ENCODE measurements at places on chromosomes 12 and 14.
A peak's percentile ranks its signal among the peaks of the same experiment; 100 is the strongest.

- DNase-seq, result no peak
Observed at GRCh38 chr14:26917086-26917485, 319.3 kb upstream of the NOVA1 start.

DNA sequence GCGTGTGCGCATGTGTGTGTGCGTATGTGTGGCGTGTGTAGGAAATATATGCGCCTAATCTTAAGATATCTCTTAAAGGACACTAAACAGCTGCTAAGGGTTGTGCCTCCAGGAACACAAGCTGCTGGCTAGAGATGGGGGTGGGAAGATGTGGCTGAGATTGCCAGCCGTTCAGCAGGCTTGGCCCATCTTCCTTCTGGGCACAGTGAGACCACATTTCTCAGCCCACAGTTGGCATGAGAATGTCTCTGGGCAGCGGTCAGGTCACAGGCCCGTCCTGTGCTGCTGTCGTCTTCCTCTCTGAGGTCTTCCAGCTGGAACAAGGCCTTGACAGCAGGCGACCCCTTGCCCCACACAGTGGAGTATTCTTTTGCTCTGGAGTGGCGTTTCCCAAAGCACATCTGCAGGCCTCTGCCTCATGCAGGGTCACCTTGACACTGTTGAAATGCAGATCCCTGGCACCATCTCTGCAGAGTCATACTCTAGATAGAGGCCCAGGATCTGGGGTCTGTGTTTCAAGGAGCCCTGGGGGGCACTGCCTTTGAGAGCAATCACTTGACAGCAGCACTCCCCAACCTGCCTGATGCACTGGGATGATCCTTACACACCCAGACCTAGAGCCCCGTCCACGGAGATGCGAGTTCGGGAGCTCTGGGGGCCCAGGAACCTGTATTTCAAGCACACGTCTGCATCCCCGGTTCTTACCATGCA, 335.5 kb upstream of the SFSWAP start:
- DNase-seq, result no peak

- no peak for DNase-seq
Observed at GRCh38 chr12:54522243-54522642, 24.7 kb downstream of the NCKAP1L start.

- DNase-seq, result no peak
Observed at GRCh38 chr14:32818581-32818980, 120.1 kb upstream of the NPAS3 start.

- no peak for DNase-seq
Observed at GRCh38 chr12:26001530-26001929, 43.0 kb downstream of the RASSF8 start.

GRCh38 chr14:78335531-78335930, 165.4 kb downstream of the NRXN3 start:
- DNase-seq, result no peak

DNA sequence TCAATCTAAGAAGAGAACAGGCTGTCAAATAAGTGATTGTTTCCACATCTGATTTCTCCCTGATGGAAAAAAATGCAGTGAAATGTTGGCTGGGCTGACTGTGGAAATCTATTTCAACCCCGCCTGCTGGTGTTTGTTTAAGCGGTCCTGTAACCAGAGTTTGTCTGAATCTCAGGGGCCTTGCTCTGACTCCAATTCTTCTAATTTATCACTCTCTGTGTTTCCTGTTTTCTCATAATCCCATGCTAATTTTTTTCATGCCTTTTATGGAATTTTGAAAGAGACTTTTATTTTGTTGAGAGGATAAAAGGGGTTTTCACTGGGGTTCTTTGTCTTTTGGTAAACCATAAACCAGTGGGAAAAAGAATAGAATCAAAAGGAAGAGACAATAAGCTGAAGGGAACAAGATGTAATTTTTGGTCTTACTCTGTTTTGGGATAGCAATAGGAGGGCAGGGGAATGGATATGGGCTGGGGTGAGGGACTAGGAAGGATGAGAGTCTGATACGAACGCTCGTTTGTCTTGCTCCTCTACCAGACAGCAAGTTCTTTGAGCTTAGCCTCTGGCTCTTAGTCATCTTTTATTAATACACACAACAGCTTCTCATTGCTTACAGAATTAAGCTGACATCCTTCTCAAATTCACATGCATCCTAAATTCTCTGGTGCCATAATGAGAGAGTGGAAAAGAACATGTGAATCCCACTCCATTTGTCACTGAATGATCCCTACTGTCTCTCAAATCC, 8.0 kb upstream of the MGP start:
- no peak for DNase-seq

- no peak for DNase-seq
Observed at GRCh38 chr12:114904254-114905003, 220.5 kb upstream of the TBX3 start.

DNA sequence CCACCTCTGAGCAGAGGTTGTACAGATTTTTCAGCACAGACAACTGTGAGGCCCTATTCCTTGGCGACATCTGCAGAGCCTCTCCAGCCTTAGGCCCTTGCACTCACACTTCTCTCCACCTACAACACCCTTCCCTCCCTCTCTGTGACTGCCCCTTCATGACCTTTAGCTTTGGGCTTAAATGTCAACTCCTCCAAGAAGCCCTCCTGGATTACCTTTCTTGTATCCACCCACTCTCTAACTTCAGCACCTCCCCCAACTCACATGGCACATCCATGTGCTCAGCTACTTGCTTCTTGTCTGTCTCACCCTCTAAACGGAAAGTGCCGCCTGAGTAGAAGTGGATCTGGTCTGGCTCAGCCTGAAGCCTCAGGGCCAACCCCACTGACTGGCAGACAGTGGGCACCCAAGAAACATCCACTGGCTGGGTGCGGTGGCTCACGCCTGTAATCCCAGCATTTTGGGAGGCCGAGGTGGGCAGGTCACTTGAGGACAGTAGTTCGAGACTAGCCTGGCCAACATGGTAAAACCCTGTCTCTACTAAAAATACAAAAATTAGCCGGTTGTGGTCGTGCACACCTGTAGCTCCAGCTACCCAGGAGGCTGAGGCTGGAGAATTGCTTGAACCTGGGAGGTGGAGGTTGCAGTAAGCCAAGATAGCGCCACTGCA, 22.1 kb downstream of the TRPV4 start:
- no peak for DNase-seq

- no peak for DNase-seq
Observed at GRCh38 chr14:55301437-55302121, 30.4 kb downstream of the FBXO34 start.

- DNase-seq, result no peak
Observed at GRCh38 chr12:2858334-2858733, 1.5 kb upstream of the TEX52 start.

DNA sequence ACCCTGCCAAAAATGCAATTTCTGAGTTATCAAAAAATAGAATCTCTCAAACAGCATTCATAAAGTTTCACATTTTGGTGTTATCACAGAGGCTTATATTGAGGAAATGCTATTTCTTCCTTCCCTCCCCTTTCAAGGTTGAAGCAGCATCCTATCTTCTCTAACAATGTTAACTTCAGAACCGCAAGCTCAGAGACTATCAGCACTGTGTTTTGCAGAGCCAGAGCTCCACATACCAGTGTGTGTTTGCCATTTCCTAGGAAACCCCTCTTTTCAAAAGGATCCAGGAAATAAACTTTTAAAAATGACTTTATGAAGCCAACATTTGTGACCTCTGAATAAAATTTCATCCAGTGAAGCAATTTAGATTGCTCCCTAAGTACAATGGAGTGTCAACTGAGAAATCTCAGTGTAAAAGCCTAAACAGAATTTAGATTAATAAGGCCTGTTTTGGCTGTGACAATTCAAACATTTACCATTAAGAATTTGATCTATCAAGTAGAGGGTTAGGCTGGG, 332.6 kb downstream of the NOVA1 start:
- DNase-seq, result no peak

DNA sequence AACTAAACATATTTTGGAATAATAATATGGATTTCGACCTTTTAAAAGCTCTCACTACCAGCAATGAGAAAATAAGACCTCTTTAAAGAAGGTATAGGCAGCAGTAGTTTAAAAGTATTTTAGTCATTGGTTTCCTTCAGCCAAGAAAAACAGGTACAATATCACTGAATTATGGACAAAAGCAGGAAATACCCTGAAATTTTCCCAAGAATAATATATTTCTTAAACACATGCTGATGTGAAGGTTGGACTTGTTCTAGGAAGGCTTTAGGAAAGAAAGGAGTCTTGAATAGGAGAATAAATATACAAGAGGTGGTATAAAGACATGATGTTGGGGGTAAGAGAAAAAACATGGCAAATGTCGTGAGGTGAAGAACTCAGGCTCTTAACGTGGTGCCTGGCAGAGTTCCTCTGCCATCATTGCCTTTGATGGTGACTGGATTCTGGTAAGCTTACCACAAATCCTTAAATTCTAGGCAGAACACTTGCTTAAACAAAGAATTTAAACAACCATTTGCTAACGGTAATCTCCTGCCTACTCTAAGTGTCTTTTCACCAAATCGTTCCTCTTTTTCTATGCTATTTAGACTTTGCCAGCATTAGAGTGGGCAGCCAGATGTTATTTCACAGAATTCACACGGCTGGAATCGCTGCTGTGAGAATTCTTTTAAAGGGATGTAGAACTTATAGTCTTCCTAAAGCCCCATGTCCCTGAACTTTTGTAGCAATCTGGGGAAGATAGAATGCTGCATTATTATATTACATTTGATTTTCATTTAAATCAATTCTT, 11.9 kb upstream of the NUDT4 start:
- DNase-seq, result no peak

DNA sequence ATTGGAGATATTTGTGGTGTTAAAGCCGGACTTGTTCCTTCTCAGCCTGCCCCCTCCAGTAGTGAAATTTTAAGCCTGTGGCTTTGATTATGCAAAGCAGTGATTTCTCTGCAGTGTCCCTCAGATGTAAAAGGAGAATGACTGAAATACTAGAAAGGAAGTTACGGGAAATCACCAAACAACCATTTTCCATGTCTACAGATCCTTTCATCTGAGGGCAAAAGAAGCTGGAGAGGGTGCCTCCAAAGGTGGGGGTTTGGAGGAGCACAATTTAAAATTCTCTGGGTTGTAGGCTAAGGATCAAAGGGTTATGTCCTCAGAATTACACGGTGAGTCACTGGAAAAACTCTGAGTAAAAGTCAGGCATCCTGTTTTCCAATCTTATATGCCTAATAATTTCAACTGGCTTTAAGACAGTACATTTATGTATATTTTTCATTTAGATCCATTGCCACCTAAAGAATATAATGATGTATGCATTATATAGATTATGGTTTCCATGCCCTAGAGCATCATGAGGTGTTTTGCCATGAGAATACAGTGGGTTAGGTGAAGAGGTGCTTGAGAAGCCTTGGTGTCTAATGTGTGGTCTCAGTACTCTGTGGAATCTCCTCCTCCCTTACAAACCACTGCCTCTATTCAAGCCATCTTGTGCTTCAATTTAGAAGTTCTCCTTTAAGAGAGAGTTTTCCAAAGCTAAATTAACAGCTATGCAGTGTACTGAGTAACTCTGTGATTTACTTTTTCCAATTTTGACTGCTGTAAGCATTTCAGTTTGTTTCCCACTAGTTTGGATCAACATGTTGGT, 362.1 kb downstream of the RAD51B start:
- no peak for DNase-seq

GRCh38 chr12:7265251-7265650, 38.6 kb upstream of the ACSM4 start:
- no peak for DNase-seq

DNA sequence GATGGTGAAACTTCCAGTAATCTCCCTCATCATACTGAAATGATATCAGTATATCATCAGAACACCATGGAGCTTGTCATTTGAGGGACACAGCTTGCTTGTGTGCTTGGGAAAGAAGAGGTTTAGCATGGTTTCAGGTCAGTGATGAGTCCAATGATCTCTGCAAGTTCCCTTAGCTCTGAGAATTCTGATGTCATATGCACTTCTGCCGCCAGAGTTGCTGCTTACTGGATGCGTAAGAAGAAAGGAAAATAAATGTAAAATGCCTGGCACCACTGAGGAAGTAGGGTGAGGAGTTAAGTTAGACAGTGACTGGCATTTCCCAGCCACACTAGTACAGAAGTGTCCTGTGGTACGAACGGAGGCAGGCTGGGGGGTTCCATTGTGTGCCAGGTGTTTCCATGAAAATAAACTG, 22.6 kb downstream of the PRKCH start:
- peak; percentile 65 for DNase-seq

DNA sequence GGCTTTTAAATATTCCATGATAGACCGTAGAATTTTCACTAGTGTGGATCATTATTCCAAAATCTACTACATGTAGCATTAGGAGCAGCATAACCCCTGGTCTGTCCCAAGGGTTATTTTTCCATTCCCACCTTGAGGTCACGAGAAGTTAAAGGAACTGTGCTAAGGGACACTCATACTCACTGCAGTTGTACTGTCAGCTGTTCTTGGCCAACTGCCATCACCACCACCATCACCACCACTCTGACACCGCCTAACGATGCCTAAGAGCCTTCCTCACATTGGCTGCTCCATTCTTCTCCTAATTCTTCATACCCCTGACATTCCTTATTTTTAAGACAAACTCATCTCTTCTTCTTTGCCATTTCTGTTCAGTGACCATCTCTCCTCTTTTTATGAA, 13.4 kb upstream of the PTGDR start:
- no peak for DNase-seq

DNA sequence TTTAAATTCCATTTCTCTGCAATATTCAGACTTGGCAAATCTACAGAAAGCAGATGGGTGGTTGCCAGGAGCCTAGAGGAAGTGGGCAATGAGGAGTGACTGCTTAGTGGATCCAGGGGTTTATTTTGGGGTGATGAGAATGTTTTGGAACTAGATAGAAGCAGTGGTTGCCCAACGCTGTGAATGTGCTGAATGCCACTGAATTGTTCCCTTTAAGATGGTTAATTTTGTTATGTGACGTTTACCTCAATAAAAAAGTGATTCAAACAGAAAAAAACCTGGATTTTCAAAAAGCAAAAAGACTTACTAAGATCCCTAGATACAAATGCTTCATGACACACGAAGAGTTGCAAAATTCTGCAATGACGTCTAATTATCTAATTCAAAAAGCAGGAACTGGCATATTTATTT, 34.2 kb downstream of the DAO start:
- DNase-seq, result no peak

GRCh38 chr12:93048656-93049055, 119.6 kb upstream of the EEA1 start:
- no peak for DNase-seq

DNA sequence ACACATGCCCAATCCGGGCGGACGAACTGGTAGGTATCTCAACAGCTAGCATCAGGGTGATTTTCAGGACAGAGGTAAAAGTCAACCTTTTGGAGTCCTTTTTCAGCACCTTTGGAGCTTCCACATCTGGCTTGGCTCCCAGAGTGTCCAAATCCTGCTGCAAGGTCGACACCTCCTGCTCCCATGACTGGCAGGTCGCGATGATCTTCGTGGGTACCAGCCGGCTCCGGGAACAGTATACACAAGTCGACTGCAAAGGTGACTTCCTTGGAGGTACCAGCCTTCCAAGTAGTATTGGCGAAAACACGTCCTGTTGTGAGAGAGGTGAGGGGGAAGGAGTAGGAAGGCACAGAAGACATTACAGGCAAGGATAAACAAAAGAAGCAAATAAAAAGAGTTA, 672.7 kb downstream of the TMEM121 start:
- DNase-seq, result no peak

GRCh38 chr14:56276108-56276507, 157.9 kb downstream of the PELI2 start:
- no peak for DNase-seq

Measured in CD4-positive, alpha-beta T cell treated with Interleukin-10 for 1 hour (primary cell).